CD8-positive, alpha-beta T cell (primary cell): ENCODE measurements at places on chromosomes 2 and 18.
A peak's percentile ranks its signal among the peaks of the same experiment; 100 is the strongest.

- no peak for DNase-seq
Observed at GRCh38 chr2:15168116-15168515, 393.0 kb downstream of the NBAS start.

DNA sequence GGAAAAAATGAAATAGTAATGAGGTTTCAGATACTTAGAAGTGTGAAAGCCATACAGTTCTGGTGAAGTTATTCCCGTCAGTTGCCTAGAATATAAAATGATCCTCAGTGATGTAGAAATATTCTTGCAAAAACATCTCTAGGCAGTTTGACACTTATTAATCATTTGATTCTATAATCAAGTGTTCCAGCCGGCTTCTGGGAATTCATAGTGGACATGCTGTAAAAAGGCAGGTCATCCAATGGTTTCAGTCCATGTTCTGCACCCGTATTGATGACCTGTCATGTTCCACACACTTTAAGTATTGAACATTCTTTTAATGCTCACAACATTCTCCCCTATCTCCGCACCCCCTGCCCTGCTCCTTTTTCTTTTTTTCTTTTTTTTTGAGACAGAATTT, 19.8 kb downstream of the ARPC2 start:
- no peak for DNase-seq

- no peak for DNase-seq
Observed at GRCh38 chr2:103123516-103123915, 361.7 kb downstream of the TMEM182 start.

GRCh38 chr18:5462227-5462626, 81.6 kb downstream of the EPB41L3 start:
- DNase-seq, result no peak

GRCh38 chr18:61402726-61403125, 69.5 kb downstream of the CDH20 start:
- DNase-seq, result no peak

GRCh38 chr2:24354957-24355356, 5.4 kb downstream of the ITSN2 start:
- DNase-seq, result no peak

- no peak for DNase-seq
Observed at GRCh38 chr2:105139556-105140239, 101.8 kb downstream of the MRPS9 start.

DNA sequence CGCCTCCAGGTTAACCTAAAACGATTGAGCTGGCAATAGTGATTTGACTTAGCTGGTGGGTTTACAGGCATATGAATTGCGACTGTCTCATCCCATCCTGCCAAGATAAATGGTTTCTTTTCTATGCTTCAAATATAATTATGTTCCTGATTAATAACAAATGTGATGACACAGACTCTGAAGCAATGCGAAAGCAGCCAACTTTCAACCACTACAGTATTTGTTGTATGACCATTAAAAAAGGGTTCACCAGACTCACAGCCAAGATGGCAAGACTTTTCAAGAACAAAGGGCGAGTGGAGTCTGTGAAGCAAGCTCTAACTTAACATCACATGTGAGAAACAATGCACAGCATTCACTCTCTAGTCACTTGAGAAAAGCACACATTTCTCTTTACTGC, 186.6 kb downstream of the PID1 start:
- DNase-seq, result no peak

GRCh38 chr2:130828461-130828860, 8.3 kb upstream of the ARHGEF4 start:
- DNase-seq, result no peak

DNA sequence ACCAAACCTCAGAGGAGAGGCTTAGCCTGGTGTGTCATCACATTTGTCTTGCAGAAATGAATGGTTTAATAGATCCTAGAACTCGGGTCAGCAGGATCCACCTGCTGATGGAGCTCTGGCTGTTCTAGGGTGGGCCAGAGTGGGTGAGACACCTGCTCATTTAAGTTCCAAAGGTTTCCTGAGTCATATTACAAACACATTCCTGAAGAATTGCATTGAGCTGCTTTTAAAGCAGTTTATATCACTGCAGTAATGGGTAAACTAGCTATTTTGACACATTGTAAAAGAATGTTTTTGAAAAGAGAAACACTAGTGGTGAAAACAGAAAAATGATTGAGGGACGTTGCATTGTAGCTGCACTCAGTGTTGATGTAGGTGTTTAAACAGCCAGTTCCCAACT, 175.3 kb upstream of the TCF4 start:
- DNase-seq, result no peak

DNA sequence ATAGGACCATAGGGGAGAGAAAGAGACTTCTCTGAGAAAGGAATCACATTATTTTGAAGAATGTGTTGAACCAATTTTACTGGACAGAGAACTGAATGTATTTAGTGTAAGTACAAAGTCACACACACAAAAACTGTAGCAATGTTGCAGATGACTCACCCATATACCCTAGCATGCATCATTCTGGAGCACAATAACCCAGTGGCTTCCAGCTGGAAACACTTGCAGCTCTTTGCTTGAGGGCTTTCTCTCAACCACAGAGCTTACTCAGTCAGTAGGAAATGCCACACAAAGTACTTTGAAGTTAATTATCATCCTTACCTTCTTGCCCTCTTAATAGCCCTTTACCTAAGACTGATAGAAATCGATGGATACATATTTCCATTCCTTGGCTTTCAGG, 760.0 kb upstream of the FSHR start:
- DNase-seq, result no peak

DNA sequence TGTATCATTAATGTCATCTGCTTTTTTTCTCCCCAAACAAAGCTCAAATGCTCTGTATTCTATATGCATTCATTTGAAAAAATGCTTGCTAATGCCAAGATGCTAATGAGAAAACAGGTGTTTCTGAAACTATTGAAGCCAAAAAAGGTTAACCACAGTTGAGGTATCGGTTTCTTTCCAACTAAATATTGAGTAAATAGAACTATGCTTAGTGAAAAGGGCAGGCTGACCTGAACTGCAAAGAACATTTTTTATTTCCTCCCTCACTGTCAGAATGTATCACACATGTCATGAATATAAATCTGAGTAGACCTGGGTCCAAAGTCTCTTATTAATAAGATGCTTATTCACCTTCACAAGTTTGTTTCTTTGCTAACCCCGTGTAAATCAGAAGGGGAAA, 866.6 kb downstream of the CPS1 start:
- DNase-seq, result no peak

DNA sequence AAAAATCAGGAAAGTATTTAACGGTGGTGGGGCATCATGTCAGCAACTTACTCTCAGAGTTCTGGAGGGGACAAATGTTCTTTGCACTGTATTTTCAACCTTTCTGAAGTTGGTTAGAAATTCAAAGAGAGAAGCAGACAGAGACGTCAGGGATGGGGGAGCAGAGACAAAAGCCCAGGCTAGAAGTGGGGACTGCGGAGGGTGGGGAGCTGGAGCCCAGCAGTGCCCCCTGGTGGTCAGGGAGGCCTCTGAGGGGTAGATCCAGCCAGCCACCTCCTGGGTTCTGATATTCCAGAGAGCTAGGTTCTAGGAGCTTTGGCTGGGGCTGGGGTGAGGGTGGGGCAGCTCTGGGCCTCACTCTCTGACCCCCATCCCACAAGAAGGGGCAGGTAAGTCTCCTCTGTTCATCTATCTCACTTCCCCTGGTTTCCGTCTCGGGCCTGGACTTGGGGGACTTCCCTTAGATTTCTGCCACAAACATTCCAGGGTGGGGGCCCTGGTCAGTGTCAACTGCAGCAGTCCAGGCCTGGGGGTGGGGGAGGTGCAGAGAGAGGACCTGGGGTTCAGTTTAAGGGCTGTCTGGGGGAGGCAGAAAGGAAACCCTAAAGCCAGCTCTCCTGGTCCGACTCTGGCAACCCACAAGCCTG, 8.9 kb downstream of the TNS1 start:
- DNase-seq, result peak; percentile 32

DNA sequence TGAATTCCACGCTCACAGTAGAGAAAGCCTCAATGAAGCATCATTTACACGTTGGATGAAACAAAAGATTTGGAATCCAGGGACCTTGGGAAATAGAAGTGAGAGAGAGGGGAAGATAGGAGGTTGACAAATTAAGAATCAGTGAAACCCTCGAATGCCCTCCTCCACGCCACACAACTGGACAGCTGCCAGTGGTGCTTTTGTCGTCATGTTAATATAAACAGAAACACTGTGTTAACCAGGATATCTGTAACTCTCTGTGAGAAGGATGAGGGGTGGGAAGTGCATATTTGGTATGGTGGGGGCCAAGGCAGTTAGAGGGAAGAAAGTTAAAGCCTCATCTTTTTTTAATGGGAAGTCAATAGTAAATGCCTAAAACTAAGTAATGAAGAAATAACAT, 108.7 kb downstream of the GFPT1 start:
- DNase-seq, result no peak

DNA sequence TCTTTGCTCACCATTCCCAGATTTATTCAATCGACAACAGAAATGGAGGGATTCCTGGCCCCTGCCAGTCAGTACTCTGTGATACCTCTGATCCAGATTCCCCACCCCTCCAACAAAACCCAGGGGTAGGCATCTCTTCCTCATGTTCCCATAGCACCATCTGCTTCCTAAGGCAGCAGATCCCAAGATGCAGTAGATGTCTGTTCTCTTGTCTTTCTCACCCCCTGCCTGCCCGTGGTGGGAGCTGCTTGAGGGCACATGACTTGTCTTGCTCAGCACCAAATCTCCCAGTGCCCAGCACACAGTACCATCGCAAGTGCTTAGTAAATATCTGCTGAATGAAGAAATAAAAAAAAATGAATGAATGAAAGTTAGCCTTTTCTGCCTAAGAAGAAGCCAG, 98.2 kb downstream of the ZBTB7C start:
- no peak for DNase-seq

DNA sequence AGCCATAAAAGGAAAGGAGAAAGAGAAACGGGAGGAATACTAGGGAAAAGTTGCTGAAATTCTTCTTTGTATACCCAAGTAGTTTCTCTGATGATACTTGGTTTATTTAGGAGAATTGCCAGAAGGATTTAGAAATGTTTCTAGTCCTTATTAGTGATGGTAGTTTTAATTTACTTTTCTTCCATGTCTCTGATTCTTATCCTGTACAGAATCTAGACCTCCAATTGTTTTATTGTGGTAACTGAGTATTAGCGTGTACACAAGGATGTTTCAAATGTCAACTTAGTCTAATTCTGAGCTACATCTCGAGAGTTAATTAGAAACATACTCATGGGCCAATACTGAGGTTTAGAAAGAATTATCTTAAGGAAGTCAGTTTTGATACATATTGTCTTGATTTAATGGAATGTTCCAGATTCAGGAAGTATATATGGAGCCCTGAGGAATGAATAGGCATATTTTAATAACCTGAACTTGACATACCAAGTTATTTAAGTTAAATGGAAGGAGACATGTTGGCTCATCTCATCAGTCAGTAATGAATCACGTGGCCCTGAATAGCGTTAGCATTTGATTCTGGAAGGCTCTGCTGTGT, 219.6 kb downstream of the LTBP1 start:
- no peak for DNase-seq

GRCh38 chr2:219228041-219228910, 1.2 kb downstream of the ATG9A start:
- DNase-seq, result no peak

DNA sequence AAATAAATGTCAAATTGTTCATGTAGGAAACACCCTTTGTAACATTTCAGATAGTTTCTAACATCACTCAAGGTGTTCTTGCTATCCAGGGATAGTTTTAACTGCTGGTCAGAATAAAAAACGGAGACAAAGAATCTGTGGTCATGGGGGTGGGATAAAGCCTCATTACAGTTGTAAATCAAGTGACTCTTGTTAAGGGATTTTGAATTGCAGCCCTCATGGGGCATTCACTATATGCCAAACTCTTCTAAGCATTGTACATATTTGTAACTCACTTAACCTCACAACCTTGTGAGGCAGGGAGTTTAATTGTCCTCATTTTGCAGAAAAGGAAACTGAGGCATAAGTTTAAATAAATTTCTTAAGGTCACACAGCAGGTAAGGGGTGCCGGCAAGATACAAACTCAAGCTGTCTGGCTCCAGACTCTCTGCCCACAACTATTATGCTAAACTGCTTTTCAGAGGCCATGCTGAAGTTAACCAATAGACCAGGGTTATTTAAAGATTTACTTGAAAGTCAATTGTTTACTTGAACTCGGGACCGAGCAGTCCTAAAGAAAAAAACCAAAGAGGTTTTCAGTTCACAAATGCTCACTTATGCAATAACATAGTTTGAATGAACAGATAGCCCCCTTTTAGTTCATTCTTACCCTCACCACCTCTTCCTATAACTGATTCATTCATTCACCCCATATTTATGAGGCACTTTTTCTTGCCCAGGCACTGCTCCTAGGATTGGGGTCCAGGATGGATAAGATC, 121.6 kb upstream of the FZD5 start:
- no peak for DNase-seq

GRCh38 chr18:76881744-76882143, 59.4 kb downstream of the ZNF236 start:
- DNase-seq, result no peak

DNA sequence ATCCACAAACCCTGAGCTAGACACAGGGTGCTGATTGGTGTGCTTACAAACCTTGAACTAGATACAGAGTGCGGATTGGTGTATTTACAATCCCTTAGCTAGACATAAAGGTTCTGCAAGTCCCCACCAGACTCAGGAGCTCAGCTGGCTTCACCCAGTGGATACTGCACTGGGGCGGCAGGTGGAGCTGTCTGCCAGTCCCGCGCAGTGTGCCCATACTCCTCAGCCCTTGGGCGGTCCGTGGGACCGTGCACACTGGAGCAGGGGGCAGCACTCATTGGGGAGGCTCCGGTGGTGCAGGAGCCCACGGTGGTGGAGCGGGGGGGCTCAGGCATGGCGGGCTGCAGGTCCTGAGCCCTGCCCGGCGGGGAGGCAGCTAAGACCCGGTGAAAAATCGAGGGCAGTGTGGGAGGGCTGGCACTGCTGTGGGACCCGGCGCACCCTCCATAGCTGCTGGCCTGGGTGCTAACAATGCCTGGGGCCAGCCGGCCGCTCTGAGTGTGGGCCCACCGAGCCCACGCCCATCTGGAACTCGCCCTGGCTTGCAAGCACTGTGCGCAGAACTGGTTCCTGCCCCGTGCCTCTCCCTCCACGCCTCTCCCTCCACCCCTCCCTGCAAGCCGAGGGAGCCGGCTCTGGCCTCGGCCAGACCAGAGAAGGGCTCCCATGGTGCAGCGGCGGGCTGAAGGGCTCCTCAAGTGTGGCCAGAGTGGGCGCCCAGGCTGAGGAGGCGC, 75.6 kb downstream of the MOB4 start:
- DNase-seq, result no peak

- DNase-seq, result no peak
Observed at GRCh38 chr2:81703831-81704230, 1399.3 kb upstream of the LRRTM1 start.
